ENCODE measurements at places on chromosomes 7 and 10. TPM values are rescaled to one million over a fixed set of nuclear protein-coding genes. Genes with fewer than 3 reads are reported as not detected.

The SLC13A4 gene
- total RNA-seq, result not detected

The OR9A2 gene
- not detected for total RNA-seq

The LIPN gene
- total RNA-seq, result not detected

The UNCX gene
- total RNA-seq, result not detected

The SLC29A4 gene
- 0.72 TPM for total RNA-seq

The TMEM273 gene
- total RNA-seq, result 20.9 TPM

The IFIT1B gene
- total RNA-seq, result not detected
